ENCODE measurements at places on chromosomes 11 and 22.

GRCh38 chr11:61580271-61580888 lies 496 bp downstream of the SYT7 start:
- no peak for DNase-seq

DNA sequence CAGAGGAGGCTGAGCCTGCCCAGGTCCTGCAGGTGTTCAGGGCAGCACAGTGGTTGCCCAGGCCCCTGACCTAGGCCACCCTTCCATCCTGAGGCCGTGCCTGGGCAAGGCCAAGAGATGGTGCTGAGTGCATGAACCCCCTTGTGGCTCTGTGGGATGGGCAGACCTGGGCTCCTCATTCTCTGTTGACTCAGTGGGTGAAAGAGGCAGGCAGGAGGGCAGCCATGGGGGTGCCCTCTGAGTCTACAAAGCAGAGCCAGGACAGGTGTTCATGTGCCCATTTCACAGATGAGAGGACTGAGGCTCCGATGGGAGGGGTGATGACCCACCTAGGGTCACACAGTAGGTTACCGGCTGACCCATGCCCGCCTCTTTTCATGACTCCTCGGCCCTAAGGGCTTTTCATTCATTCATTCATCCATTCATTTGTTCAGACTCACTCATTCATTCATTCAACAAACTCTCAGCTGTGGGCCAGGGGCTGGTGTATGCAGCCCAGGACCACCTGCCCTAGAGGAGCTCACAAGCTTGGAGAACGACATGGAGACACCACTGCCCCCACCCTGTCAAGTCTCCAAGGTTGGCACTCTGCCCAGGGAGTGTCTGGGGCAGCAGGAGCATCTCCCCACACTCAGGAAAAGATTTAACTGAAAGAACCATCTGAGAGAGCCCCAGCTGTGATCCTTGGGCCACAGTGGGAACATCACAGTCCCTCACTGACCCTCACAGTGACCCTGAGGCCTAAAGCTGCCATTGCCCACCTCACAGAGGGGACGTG lies 40.5 kb downstream of the IGLL5 start:
- DNase-seq, result no peak

DNA sequence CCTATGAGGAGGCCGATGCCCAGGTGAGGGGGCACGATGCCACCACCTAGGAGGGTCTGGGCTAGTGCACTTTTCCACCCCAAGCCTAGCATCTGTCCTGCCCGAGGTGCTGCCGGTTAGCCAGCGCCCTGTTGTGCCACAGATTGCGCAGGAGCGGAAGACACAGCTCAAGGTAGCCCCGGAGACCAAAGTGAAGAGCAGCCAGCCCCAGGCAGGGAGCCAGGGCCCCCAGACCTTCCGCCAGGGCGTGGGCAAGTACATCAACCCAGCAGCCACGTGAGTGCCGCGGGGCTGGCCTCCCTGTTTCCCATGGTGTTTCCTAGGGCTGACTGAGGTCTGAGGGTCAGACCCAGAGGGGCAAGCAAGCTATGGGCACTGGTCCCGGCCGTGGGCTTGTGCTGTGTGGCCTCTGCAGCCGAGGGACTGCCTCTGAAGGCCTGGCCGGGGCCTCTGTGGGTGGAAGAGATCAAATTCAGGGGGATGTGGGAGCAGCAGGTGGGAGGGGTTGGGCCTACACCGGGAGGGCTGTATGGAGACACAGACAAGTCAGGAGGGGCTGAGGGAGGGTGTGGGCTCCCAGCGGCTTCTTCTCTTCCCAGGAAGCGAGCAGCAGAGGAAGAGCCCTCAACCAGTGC lies 29.1 kb downstream of the PPIL2 start:
- DNase-seq, result no peak

DNA sequence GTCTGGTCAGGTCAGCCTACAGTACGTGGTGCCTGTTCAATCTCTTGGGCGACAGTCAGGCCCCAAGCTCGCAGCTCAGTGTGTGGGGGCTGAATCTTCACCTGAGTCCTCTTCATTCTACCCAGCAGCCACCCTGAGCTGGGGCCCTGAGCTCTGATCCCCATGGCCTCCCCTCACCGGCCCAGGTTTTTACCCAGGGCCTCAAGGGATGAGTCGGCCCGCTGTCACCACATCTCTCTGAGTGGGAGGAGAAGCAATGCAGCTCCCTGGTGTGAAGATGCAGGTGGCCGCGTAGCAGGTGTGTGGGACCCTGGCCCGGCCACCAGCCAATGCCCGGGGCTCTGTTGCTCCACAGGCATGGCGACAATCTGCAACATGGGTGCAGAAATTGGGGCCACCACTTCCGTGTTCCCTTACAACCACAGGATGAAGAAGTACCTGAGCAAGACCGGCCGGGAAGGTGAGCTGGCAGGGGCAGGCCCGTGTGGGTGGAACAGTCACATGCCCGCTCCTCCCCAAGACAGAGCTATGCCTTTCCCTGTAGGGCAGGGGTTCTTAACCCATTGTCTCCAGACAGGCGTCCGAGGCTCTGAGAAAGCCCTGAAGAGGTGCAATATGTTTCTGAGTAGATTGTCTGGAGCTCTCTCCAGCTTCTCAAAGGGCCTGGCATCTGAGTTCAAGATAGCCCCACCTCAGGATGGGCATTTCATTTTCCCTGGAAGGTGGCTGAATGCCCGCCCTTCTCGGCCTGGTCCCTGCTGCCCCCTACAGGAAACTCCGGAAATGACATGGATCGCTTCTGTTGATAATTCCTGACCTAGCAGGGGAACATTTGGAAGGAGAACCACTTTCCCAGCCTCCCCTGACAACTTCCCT lies 26.9 kb downstream of the POLR3H start:
- DNase-seq, result no peak

DNA sequence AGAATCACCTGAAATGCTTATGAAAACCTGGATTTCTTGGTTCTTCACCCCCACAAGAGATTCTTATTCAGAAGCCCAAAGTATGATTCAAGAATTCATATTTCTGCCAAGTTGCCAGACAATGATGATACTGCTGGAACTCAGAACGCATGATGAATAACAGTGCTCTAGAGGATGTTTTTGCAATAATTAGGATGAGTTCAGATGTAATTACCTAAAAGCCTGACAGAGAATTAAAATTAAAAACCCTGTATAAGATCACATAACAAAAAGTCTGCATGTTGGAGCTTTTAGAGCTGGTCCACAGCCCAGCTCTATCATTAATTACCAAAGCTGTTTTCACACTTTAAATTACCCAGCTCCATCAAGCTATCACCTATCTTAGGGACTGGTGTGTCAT lies 211.8 kb downstream of the LUZP2 start:
- no peak for DNase-seq

Measured in NAMALWA (cell line).